ENCODE measurements at places on chromosomes 13 and 19.

GRCh38 chr19:44401139-44402115 is at the start of gene ZNF285:
Gene ZNF285, minus strand, starts transcription at chr19:44401608. Its CDS starts 4,395 bp downstream, at chr19:44397213.
- peak; percentile 96 for DNase-seq

GRCh38 chr13:109700176-109700575 is 86.2 kb downstream of the IRS2 start:
- DNase-seq, result peak; percentile 89

DNA sequence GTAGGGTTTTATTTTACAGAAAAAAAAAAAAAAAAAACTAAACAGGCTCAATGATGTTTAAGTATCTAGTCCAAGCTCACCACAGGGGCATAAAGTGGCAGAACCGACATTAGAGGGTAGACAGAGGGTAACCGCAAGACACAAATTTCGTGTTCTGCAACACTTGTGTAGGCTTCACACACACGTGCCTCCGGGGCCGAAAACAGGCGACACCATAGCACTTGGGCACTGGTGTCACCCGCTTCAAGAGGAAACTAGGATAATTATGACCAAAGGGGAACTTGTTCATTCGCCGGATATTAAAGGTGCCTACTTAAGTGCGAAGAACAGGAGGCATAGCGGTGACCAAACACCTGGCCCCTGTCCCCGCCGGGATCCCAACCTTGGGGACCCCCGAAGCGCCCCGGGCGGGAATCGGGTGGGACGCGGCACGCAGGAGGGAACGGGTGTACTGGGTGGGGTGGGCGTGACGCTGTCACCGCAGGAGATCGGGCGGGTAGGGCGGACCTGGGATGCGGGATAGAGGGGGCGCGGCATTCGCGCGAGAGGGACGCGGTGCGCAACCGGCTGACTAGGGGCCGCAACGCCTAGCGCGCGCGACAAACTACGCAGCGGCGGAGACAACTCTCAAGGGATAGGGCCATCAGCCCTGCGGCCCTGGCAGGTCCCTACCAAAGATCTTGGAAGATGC is 558 bp downstream of the MZT1 start:
- peak; percentile 72 for DNase-seq

DNA sequence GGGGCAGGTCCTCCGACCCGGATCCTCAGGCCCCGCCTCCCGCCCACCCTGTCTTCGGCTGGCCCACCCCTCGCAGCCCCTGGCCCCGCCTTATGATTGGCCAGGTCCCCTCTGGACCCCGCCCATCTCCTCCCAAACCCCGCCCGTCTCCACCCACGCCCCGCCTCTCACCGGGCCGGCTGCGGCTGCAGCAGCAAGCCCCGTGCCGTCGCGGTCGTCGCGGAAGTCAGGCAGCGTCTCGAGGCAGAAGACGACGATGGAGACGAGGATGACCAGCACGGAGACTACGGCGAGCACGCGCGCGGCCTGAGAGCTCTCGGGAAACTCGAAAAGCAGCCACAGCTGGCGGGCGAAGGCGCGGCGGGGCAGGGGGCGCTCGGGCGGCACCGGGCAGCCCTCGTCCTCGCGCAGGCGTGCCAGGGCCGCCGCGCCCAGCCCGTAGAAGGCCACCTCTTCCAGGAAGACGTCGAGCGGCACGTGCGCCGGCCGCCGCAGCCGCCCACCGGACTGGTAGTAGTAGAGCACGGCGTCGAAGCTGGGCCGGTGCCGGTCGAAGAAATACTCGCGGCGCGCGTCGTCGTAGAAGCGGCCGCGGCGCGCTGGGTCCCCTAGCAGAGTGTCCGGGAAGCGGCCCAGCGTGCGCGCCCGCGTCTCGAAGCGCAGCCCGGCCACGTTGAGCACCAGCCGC is 495 bp downstream of the KCNA7 start:
- DNase-seq, result no peak

DNA sequence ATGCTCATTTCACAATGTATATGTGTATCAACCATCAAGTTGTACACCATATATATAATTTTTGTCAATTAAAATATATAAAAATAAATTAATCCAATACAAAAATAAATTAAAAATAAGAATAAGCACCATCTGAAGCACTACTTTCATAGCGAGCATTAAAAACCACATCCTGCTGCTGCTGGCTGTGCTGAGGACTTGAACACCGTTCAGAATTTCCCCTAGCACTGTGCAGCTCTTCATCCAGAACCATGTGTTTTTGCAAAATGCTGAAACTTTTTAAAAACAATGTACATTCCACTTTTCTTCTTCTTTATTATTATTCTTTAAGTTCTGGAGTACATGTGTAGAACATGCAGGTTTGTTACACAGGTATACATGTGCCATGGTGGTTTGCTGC is 40.0 kb upstream of the FOXO1 start:
- no peak for DNase-seq

DNA sequence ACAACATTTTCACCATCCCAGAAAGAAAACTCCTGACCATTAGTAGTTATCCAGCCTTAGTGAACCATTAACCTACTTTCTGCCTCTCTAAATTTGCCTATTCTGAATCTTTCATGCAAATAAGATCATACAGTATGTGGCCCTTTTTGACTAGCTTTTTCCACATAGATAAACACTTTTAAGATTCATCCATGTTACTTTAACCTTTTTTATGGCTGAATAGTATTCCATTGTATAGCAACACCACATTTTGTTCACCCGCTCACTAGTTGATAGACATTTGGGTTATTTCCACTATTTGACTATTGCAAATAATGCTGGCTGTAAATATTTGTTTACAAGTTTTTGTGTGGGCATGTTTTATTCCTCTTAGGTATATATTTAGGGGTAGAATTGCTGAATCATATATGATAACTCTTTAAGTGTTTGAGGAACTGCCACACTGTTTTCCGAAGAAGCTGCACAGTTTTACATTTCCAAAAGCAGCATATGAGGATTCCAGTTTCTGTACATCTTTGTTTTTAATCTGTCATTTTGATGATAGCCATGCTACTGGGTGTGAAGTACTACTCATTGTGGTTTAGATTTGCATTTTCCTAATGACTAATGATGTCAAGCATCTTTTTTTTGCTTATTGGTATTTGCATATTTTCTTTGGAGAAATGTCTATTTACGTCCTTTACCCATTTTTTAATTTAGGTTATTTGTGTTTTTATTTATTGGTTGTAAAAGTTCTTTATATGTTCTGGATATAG is 17.1 kb downstream of the COG6 start:
- DNase-seq, result no peak

GRCh38 chr19:51980116-51980736 is 6.4 kb downstream of the ZNF350 start:
- no peak for DNase-seq

DNA sequence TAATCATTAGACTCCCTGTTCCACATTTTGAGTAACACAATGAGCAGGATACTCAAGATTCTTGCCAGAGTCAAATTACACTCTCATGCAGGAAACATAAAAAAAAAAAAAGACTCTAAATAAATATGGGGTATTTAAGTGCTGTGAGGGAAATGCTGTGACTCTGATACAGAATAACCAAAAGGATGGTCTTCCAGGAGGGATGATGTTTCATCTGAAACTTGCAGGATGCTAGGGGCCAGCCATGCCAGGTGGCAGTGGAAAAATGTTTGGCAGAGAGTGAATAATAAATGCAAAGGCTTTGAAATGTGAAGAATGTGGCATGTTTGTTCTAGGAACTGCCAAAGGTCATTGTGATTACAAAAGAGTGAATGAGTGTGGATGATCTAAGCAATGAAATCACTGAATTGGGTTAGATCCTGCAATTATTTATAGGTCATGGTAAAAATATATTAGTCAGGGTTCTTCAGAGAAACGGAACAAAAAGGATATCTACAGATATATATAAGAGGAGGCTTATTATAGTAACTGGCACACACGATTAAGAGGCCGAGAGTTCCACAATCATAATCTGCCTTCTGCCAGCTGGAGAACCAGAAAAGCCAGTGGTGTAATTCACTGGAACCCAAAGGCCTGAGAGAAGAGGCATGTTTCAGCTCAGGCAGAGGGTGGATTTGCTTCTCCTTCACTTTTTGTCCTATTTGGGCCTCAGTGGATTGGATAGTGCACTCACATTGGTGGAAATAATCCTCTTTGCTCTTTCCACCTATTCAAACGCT is 1832.8 kb upstream of the MIR17HG start:
- no peak for DNase-seq

GRCh38 chr13:76965759-76966421 is 17.6 kb downstream of the ACOD1 start:
- DNase-seq, result peak; percentile 58

GRCh38 chr19:33569821-33570220 is 48.2 kb upstream of the PEPD start:
- DNase-seq, result no peak

DNA sequence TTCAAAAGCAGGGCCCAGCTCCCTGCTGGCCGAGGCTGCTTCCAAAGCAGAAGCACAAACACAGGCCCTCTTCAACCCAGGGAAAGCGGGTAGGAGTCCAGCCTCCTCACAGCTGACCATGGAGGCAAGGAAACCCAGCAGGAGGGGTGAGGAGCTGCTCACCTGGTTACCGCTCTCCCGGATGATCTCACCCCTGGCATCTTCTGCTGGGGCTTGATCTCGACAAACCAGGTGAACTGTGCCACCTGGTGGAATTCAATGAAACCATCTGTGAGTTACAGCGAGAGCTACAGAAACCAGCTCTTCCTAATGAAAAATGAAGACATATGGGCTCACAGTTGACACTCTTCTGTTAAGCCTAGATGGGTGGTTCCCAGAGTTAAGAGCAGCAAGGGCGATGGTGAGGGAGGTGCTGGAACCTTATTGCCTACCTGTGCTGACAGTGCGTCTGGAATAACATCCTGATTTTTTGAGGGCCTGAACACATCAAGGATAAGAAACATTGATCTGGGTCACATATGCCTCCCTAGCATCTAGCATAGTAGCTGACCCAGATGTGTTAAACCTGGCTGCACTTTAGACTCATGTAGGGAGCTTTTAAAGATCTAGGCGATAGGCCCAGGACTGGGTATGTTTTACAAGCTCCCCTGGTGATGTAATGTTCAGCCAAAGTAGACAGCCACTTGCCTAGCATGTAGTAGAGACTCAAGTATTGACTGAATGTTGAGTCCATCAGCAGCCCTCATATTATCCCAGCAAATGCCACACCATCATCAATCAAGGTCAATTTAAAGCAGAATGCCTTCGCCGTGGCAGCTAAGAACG is 6.1 kb downstream of the DHRS12 start:
- DNase-seq, result no peak

DNA sequence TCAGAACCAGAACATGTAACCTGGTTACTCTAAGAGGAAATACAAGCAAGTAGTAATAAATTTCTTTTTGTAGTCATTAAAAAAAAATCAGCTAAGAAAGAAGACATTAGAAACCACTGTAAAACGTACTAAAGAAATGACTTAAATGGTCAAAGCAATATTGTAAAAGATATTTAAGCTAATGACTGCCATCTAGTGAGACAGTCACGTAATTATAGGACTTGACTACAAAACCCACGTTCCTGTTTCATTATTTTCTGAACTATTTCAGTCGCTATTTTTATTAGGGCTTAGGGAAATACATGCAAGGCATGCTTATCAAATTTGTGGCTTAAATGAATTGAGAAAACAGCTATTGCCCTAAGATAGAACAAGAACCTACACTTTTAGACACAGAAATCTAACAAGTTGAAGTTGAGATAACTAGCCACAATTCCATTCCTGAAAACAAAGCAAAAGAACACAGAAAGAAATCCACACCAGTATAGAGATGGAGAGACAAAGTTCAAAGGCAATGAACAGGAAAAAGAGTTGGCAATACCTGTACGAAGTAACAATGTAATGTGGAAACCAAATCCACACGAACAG is 17.9 kb downstream of the ALG5 start:
- peak; percentile 79 for DNase-seq

- no peak for DNase-seq
These were observed 284.4 kb downstream of the GPC6 start for GRCh38 chr13:93511011-93511410.

DNA sequence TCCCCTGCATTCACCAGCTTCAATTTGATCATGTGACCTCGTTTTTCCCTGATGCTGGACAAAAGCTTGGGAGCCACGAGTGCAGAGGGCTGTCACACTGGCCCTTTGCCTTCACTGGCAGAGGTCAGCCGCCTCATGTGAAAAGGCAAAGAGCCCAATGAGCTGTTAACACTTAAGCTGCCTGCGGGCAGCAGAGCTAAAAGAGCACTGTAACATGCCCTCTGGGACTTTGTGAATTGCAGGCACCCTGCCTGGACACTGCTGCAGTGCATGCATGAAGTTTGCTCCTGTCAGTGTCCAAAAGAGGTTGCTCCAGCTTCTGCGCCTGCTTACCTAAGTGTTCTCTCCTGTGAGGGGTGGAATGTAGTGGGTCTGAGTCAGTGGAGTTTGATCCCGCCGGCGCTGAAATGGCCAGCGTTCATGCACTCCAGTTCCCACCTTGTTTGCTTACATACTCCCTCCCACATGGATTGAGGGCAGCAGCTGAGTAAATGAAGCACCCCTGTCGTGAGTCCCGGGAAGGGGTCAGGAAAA is 193.7 kb downstream of the RFC3 start:
- no peak for DNase-seq

DNA sequence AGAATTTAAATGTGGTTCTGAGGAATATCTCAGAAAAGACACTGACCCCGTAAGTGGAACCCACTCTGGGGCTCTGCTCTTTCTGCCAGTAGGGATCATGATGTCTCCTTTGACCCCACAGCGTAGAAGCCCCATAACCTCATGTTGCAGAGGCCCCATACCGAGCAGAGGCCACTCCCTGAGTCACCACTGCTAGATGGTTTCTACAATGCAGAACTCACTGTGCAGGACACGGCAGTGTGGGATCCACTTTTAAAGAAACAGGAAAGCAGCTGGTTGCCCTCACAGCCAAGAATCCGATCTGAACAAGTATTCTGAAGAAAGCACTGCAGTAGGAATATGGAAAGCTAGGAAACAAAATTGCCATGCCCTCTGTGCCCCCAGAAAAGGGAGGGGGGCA is 4.2 kb downstream of the SLC7A1 start:
- DNase-seq, result no peak

DNA sequence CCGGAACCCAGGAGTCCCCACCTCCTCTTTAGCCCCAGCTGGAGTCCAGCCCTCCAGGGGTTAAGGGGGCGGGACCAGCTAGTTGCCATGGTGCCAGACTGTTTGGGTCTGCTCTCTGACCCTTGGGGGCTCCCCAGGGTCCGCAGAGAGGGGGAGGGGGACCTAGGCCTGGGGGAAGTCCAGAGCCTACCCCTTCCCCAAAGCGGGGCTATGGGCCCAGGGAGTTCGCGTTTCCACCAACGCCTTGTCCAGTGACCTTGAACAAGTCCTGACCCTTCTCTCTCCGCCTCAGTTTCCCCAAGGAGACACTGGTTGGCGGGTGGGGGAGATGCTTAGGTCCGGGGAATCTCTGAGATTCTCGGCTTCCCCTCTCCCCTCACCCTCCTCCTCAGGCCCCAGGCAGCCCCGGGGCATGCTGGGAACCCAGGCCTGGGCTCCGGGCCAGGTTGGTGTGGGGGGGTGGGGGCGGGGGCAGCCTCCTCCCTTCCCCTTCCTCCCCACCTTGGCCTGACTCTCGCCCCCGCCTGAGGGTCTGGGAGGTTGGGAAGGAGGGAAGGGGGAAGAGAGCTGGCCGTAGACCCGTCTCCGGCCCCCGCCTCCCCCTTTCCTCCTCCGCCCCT is 2.6 kb upstream of the SPACA6 start:
- no peak for DNase-seq
